A172 (cell line): ENCODE measurements at places on chromosomes 2 and 18. TPM values are rescaled to one million over a fixed set of nuclear protein-coding genes. Genes with fewer than 3 reads are reported as not detected.

DNA sequence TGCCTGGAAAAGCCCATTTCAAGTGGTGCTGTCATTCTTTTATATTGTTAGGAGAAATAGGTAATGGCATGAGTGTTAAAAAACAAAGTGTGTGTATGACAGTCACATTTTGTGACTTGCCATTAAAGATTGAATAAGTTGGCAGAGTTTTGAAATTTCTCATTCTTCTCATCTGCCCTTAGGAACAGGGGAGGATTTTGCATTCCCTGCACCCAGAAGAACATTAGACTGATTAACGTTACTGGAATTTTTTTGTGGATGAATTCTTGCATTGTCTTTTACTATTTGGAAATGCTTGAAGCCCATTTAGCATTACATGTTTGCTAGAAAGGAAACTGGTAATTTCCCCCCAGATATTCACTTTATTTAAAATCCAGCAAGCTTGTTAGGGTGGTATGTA, 162.2 kb downstream of the BABAM2 start:
- no peak for DNase-seq

CNTNAP5 gene
- not detected in 2 replicates for total RNA-seq

GRCh38 chr2:111957872-111958354, 59.5 kb downstream of the MERTK start:
- no peak for DNase-seq

FAM228B gene
- 5.9 and 8.6 TPM in 2 replicates for total RNA-seq

- DNase-seq = no peak
Observed at GRCh38 chr2:62458671-62459081, 47.3 kb downstream of the TMEM17 start.
